Stromal cell of bone marrow (primary cell): ENCODE measurements at places on chromosomes 5 and 9.
A peak's percentile ranks its signal among the peaks of the same experiment; 100 is the strongest.

GRCh38 chr5:89338935-89339334 is 456.0 kb upstream of the MEF2C start:
- DNase-seq = no peak

DNA sequence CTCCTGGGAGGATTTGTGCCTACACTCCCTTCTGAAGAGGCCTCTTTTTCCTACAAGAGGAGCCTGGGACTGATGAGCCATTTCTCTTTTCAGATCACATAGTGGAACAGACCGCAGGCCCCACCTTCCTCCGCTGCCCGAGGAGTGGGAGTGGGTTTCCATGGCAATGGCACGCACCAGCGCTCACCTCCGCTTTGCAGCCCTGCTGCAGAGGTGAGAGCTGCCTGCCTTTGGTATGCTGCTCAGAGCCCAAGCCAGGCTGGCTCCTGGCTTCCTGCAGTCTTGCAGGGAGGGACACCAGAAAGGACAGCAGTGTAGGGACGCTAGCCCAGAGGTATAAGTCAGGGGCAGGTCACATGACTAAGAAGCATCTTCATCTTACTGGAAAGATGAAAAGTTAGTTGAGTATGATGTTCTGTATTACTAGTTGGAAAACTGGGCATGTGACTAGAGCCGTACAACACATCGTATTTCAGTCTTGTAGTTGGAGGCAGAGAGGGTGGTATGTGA is 12.4 kb downstream of the PTTG1 start:
- DNase-seq = no peak

DNA sequence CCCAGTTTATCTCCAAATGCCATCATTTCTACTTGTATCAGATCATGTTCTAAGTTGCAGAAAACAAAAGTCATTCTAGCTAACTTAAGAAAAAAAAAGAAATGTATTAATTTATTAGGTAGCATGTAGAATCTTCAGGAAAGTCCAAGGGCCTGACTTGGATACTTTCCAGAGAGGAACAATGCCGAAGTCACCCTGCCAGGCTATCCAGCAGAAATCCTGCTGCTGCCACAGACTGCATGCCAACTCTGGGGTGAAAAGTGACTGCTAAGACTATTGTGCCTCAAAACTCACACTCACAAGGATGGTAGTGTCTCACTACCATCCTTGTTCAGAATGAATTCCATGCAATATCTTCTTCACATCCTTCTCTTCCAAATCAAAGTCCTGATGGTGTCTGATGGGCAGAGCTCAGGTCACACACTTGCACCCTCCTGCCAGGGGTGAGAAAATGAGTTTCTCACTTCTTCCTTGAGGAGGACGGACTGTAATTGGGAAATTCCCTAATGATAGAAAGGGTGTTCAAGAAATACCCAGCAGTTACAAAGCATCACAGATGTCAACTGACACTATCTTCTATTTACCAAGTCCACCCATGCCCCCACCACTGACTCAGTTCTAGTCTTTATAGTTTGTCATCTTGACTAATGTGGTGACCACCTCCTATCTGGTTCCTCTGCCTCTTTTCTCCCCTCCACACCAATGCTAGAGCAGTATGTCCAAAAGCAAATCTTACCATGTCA is 279.4 kb downstream of the CWC27 start:
- no peak for DNase-seq

DNA sequence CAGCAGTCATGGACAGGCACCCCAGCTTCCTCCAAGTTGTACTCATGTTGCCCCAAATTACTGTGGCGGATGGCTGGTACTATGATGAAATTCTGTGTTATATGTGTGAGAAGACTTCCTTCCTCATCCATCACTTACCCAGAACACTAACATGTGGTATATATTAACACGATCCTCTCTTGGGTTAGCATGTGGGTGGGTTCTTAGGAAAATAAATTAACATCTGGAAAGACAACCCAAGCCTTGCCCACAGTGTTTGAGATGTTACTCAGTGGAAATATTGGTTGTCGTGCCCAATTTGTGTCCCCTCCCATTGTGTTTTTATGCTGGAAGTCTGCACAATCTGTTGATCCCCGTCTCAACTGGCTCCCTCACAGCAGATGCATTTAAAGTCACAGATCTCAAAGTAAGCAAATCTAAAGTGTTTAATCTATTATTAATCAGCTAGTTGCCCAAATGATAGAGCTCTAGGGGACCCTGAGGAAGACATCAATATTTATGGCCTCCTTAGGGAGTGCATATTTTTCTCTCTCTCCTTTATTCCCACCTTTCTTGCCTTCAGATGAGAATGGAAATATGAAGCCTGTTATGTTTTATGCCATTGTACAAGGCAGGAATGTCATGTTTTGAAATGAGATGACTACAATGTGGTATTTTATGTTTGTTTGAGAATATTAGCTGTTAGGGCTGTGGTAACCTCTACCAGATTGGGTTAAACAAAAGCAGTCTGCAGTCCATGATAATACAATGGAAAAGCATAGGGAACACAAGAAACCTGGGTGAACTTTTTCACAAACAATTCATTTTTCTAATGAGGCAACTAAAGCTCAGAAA is 93.9 kb downstream of the GRIA1 start:
- DNase-seq = no peak

GRCh38 chr5:54742417-54742891 is 224.9 kb downstream of the SNX18 start:
- no peak for DNase-seq

- no peak for DNase-seq
Measured at GRCh38 chr5:56169949-56170348, 63.2 kb downstream of the ANKRD55 start.

GRCh38 chr9:1431461-1431860 is 381.3 kb downstream of the DMRT2 start:
- no peak for DNase-seq

DNA sequence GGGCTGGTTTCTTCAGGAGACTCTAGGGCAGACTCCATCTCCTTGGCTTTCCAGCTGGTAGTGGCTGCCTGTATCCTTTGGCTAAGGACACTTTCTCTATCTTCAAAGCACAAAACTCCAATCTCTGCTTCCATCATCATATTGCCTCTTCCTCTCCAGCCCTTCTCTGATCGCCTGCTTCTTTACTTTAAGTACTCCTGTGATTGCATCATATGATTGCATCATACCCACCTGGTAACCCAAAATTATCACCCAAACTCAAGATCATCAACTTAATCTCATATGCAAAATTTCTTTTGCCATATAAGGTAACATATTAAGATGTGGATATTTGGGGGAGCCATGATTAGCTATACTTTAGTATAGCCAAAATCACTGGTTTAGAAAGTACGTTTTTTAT is 1092.6 kb upstream of the CDH6 start:
- no peak for DNase-seq

- no peak for DNase-seq
Measured at GRCh38 chr9:72984991-72985390, 32.1 kb upstream of the ALDH1A1 start.

GRCh38 chr9:13149454-13149853 is 130.0 kb downstream of the MPDZ start:
- DNase-seq = no peak

DNA sequence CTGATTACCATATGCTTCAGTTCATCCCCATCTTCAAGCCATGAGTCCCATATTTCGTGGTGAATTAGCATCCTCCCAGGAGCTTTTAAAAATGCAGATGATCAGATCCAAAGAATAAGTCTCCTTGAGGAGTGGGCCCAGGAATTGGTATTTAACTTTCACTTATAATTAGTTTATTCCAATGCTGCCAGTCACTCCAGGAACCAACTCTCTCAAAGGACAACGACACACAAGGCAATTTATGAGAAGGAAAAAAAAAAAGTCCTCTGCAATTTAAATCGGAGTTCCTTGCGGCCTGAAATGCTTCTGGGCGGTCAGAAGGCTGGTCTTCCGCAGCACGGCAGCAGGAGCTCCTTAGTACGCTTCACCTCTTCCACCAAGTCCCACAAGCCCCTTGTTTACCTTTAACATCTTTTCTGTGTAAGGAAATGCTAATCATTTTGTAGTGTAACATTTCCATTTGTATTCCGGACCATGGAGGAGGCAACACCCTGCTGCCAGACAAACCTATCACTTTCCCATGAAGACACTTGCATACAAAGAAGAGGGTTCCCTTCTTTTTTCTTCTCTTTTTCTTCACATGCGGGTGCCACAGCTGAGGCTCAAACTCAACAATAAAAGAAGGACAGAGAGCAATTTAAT is 16.3 kb upstream of the KCNV2 start:
- DNase-seq = no peak

GRCh38 chr5:56247592-56247991 is 14.5 kb upstream of the ANKRD55 start:
- DNase-seq = peak; percentile 85

DNA sequence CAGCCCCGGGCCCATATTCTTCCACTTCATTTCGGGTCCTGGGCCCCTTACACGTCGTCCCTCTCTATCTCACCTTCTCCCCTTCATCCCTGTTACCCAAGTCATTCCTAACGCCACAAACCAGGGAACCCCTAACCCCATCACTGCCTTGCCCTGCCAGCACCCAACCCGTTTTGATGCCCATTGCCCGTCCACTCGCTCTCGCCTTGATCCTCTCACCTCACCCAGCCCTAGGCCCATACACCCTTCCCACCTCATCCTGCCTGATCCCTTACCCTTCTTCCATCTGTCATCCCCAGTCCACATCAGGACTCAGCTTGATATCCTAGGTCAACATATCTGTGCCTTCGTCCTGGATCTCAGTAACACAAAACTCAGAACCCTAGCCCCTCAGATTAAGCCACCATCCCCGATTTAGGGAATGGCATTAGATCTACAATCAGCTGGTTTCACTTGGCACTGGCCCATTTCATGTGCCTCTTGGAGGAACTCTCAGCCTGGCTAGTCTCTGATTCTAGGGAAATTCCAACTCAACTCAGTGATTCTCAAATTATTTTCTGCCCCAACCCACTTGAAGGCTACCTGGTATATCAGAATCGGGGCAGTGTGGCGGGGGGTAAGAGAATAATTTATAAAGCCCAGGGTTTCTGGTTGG is 489 bp downstream of the CHMP5 start:
- DNase-seq = no peak

DNA sequence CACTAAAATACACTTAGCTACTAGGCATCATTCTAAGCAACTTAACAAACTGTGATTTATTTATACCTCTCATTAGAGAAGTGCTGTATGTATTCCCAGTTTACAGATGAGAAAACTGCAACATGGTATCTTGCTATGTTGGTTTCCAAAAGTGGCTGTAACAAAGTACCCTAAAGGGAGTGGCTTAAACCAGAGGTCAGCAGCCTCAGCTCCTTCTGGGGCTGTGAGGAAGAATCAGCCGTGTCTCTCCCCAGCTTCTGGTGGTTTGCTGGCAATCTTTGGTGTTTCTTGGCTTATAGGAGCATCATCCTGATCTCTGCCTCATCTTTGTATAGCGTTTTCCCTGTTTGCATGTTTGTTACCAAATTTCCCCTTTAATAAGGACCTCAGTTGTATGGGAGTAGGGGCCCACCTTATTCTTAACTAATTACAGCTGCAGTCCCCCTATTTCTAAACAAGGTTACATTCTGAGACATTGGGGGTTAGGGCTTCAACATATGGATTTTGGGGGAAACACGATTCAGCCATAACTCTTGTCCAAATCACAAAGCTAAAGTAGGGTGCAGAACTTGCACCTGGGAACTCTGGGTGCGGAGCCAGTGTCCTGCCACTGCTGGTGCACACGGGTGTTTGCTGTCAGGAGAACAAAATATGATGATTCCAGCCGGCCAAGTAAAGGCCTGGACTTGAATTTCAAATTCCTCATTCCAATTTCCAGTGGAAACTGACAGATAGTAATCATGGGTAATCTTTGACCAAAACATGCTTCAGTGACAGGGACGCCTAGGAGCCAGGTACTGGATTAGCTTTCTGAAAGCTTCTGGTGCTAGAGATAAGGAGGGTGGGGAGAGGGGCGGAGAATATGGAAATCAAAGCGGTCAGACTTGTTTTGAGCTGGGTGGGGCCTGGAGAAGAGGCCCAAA is 43.3 kb downstream of the RAI14 start:
- DNase-seq = no peak

DNA sequence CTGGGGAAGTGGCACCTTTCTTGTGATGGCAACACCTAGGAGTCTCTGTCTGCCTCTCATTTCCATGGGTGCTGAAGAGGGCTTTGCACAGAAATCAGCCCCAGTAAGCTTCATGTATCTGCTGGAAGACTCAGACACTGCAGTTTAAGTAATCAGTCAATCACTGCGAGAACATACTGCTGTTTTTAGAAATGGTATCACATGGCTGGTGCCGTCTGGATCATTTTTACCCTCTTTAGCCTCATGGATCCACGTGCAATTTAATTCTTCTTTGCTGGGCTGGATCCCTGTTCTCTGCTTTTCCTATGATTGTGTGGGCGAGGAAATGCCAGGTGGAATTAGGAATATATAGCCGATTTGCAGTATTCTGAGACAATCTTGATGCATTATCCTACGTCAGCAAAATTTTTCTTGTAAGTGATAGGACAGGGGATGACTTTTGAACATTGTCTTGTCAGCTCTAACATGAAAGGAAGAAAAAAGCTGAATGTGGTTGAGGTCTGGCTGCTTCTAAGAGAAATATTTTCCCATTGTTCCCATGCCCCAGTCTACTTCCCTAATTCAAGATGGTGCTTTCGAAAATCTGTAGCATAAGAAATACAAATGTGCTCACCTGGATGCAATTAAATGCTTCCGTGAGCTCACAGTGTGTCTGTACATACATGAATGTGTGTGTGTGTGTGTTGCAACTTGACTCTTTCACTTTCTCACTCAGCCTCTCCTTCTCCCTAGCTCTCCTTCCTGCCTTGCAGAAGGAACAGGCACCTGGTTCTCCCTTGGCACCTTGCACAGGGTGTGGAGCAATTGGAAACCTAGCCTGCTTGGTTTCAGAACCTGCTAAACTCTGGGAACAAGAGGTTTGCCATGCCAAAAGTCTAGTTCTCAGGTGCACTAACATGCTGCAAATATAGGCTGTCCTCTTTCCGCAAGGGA is 281.6 kb downstream of the NTRK2 start:
- DNase-seq = no peak

- peak; percentile 45 for DNase-seq
Measured at GRCh38 chr5:128213340-128213739, 129.8 kb downstream of the SLC12A2 start.

GRCh38 chr9:86731511-86732063 is 215.7 kb downstream of the GAS1 start:
- no peak for DNase-seq

DNA sequence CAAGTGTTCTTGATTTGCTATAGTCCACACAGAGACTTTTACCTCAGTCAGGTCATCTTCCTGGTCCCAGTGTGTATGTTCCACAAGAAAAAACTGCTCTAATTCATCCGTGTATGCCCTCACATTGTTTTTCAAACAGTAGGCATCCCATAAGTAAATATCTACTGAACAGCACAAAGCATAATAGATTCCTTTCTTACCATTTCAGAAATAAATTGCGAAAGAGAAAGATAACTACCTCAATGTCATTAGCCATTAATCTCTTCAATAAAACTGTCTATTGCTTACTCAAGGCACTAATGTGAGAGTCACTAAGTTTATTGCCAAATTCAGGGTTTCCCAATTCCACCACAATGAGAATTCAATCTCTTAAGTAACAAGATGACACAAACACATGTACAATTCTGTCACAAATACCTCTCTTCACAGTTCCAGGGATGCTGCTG is 9.6 kb downstream of the FBXW2 start:
- peak; percentile 36 for DNase-seq

GRCh38 chr5:109762821-109763220 is 73.1 kb downstream of the MAN2A1 start:
- no peak for DNase-seq

GRCh38 chr5:38538161-38538560 is 18.3 kb downstream of the LIFR start:
- DNase-seq = no peak

- no peak for DNase-seq
Measured at GRCh38 chr9:135512241-135512603, 9.0 kb upstream of the LCN1 start.
